ENCODE measurements at places on chromosomes 11 and 22.

DNA sequence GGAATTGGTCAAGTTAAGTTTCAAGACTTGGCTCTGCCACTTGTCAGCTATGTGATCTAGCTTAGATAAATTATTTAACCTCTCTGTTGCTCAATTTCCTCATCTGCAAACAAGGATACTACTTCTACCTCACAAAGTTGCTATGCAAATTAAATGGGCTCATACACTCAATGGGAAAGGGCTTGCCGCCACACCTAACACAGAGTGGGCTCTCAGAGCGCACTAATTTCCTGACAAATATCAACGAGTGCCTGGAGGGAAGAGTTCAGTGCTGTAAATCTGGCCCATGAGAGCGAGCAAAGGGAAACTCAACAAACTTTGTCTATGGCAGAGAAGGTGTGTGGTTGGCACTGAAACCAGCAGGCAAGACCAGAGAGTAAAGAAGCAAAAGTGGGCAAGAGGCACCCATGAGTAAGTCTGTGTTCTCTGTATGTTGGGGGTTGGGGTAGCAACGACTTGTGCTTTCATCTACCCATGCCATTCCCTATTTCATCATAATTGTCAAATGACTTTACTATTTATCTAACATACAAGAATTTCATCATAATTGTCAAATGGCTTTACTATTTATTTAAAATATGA lies 60.7 kb upstream of the PHF21A start:
- no peak for DNase-seq

DNA sequence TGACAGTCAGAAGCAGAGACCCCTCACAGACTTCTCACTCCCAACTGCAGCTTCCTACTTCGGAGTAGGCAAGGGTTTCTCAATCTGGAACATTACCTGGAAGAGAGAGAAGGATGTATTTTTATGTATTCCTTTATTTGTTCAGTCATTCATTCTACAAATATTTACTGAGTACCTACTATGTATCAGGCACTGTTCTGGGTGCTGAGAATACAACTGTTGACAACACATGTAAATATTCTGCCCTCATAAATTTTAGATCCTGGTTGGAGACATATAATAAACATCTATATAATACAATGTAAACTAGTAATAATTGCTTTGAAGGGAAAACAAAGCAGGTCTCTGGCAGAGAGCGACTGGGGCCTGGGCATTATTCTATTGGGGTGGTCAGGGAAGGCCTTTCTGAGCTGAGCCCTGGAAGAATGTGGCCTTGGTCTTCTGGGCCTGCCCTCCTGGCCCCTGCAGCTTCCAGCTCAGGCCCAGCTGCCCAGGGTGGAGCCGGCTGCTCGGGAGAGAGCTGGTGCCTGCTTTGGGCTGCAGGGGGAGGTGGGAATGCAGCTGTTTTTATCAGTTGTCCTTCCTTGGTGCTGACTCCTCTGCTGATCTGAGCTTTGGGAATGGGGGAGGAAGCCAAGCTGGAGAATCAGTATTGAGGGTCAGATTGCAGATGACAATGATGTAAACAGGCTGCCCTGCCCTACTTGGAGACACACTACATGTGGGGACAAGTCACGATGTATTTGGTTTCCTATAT lies 46.8 kb downstream of the PKNOX2 start:
- DNase-seq = no peak

DNA sequence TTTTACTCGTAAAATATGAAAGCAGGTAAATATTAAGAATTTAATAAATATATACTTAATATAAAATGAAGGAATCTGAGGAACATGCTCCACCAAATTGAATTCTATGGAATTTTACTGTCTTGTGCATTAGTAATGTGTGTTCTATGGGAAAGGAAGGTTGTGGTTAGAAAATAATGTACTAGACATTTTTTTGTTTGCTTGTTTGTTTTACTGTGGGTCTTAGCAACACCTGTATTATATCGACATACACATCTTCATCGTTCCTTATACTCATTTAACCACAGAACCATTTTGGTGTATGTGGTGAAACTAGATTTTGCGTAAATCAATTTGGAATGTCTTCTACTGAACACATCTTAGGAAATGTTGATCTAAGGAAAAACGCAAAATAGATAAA lies 114.1 kb upstream of the MTMR2 start:
- DNase-seq = no peak

GRCh38 chr22:19490628-19491230 lies 11.0 kb downstream of the CDC45 start:
- DNase-seq = no peak

GRCh38 chr11:1206391-1207271 lies 16.2 kb upstream of the MUC5B start:
- DNase-seq = no peak

- DNase-seq = no peak
Measured at GRCh38 chr11:64164392-64165312, 1.3 kb downstream of the MACROD1 start.

DNA sequence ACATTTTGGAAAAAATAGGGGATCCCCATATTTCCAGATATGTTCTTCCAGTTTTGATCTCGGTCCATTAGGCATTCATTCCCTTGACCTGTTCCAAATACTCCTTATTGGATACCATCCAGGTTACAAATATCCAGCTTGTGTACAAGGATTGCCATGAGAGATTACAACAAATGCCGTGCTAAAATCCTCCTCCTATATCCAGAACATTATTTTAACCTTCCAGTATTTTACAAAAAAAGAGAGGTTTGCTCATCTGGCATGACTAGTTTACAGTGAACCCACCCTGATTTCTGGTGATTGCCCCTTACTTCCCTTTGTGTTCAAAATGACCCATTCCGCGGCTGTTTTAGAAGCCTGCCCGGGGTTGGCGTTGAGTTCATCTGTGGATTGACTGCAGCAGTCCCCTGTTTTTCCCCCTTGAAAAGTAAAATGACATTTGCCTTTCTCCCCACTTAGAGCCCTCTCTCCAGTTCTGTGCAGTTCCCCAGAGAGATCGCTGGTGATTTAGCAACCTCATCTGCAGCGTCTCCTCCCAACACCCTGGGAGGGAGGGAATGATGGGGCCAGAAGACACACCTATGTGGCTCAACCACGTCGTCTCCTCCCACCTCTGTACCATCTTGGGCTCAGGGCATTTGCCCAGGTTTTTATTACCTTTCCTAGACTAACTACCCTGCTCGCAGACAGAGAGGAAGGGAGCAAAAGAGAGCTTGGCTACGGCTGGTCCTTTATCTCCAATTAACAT lies 73.6 kb downstream of the DSCAML1 start:
- no peak for DNase-seq

DNA sequence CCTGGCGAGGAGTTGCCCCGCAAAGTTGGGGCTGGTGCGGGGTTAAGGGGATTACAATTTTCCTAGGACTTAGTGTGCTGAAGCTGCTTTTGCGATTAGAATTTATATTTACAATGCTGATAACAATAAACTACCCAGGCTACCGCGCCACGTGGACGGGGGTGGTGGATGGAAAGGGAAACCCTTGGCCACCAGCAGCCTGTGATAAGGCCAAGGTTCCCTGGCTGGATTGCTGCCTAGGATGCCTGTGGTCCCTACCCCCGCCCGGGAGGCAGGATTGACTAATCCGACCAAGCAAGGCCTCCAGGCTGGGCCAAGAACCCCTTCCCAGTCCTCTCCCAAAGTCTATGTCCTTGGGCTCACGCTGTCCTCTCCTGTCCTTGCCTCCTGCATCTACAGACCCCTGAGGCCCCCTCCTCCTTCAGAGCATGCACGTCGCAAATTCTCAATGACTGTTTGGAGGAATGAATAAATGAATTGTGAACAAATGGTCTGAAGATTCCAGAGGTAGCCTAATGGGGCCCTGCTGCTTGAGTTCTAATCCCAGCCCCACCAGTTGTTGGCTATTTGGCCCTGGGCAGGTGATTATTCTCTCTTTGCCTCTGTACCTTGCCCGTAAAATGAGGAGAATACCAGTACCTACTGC lies 7.6 kb upstream of the CHKA start:
- DNase-seq = no peak

DNA sequence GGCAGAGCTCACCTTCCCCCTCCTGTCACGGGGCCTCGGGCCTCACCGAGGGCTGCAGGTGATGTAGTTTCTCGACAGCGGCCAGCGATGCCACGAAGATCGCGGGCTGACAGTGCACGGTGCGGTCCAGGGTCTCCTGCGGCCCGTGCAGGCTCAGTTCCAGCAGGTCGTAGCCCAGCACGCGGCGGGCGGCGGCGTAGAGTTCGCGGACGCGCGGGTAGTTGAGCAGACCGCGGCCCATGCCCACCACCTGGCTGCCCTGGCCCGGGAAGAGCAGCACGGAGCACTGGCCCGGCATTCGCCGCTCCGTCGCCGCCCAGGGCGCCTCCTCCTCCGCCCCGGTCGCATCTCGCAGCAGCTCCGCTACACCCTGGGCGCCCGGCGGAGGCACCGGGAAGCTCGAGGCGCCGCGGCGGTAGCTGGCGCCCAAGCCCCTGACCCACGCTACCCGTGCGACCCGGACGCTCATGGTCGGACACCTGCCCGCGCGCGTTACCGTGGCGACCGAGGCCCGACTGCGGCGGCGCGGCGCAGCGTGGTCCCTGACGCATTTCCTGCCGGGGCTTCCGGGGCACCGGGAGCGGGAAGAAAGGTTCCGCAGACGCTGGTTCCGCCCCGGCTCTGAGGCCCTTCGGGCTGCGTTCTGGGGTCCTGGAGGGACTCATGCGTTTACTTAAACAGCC lies at the start of gene MCAT:
MCAT (minus strand) TSS at position 519 of the 683 bp plus-strand sequence; CDS start at position 469, 50 bp downstream.
- DNase-seq = peak; percentile 36

GRCh38 chr11:69355346-69355940 lies 61.5 kb downstream of the MYEOV start:
- no peak for DNase-seq

DNA sequence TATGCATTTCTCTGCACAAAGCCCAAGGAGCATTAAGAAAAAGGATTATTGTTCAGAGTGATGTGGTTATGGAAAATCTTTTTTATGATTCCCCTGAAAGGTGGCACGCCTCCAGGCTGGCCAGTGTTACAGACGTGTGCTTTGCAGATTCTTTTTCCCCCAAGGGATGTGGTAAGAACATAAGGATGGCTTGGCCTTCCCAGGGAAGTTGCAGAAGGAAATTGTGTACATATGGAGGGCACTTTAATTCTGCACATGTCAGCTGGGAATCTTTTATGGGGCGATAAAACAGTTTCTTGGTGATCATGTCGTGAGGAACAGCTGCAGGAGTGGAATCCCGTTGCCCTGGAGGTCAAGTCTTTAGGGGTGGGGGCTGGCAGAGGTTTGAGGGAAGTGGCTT lies 9.7 kb downstream of the SMARCB1 start:
- no peak for DNase-seq

DNA sequence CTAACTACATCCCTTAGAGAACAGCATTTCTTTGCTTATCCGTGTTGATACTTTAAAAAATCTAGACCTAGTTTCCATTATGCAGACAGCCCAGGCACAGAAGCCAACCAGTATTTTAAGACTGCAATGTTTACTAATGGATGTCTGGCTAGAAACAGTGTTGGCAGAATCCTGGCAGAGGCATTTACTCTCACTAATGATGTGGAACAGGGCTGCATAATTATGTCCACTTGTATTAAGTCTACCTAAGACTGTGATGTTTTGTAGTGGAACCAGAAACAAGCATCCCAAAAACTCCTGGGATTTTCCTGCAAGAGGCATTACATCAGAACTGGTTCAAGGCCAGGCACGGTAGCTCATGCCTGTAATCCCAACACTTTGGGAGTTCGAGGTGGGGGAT lies 50.2 kb upstream of the PICALM start:
- no peak for DNase-seq

- no peak for DNase-seq
Measured at GRCh38 chr22:47307326-47307725, 544.9 kb downstream of the TBC1D22A start.

DNA sequence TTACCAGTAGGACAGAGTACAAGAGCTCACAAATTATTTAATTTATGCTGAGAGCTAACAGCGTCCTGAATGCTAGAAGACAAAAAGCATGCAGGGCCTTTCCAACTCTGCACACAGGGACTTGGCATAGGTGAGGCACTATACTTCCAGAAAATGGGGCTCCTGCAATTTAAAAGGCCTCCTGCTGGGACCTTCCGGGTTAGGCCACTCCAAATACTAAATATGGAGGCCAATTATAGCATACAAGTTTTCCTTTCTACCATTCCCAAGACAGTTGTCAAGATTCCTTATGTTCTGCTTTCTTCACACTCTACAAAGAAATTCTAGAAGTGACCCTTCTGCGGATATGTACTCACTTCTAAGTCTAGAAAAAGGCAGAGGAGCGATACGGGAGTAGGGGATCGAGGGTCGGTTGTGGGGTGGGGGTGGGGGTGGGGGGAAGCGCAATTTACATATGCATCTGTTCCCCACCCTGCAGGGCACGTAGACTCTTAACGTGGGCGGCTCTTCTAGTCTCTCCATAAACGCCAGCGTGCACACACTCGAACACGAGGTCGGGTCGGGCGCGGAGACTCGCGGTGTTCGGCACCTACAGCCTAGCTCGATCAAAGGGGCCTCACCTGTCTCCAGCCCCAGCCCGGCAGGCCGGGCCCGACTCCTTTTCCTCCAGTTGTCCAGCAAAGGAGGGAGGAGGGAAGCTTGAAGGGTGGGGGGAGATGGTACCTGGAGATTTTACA lies 728 bp downstream of the DCUN1D5 start:
- DNase-seq = peak; percentile 11

Measured in stimulated activated CD4-positive, alpha-beta T cell treated with anti-CD3 and anti-CD28 coated beads, Interleukin-1b, Interleukin-23, amount 100 ng/mL, for 1 hour (primary cell).